Stimulated activated CD8-positive, alpha-beta memory T cell treated with anti-CD3 and anti-CD28 coated beads, Interleukin-4, amount 100 ng/mL, for 1 hour (primary cell): ENCODE measurements at places on chromosomes 7 and 10.

- DNase-seq, result no peak
Measured at GRCh38 chr7:130210181-130210935, 2.7 kb downstream of the SSMEM1 start.

DNA sequence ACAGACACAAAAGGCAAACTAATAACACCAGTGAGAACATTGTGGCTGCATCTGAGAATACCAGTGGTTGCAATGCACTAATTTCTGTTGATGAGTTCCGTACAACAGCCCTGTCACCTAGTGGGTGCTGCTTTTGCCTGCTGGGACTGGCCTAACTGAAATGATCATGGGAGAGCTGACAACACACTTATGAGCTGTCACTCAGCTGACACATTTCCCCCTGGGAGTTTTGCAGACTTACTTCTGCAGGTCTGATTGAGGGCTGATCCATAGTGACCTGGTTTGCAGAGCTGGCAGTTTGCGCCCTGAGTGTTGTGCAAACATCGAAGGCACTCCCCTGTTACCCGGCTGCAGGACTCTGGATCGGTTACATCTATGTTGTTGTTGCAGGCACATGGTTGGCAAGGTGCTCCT lies 60.6 kb upstream of the LAMB1 start:
- DNase-seq, result no peak

DNA sequence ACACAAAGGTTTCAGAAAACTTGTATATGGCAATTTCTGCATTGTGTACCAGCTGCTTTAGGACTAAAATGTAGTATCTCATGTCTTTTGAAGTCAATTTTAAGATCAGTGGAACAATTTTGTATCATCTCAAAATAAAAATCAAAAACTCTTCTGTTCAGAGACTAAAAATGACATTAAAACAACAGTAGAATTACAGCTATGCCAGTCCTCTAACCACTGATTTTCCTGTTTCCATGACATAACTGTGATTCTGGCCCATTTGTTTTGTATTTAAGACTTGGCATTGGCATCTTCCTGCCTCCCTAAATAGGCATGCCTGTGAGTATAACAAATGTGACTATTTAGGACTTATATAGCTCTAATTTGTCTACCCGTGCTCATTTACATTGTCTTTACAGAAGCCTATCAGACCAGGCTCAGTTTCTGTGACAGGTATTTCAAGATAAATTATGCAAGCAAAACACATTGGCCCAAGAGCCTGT lies 29.1 kb upstream of the VPS41 start:
- DNase-seq, result no peak

- no peak for DNase-seq
Measured at GRCh38 chr10:121260377-121260776, 337.9 kb downstream of the FGFR2 start.

DNA sequence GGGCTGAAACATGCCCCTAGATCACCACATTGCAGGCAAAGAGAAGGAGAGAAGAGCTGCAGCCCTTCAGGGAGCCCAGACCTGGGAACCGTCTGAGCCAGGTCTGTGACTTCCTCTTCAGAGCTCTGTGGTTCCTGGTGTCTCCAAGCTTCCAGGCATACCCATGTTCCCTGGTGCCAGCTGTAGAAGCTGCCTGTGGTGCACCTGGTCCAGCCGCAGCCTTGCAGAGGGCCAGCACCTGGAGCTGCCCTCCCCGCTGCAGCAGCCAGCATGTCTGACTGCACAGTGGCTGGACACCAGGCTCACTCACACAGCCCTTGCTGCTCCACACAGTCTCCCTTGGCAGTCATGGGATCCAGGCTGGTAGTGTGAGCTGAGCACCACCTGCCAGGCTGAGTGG lies 33.6 kb downstream of the C7orf25 start:
- DNase-seq, result no peak

GRCh38 chr7:24378871-24379616 lies 95.1 kb downstream of the NPY start:
- DNase-seq, result no peak

DNA sequence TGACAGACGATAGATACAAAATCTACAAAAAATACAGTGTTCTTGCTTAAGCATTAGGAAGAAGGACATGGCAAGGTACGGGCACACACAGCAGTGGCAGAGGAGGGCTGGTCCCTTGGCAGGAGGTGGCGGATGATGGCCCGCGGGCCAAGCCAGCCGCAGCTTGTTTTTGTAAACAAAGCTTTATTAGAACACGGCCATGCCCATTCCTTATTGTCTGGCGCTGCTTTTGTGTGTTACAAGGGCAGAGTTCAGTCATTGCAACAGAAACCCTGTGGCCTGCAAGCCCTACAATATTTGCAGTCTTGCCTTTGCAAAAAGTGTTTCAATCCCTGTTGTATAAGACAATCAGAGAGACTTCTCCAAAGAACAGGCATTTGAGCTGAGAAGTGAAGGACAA lies 30.7 kb downstream of the FGFR2 start:
- DNase-seq, result no peak

- no peak for DNase-seq
Measured at GRCh38 chr7:111682588-111683340, 120.5 kb upstream of the IMMP2L start.

DNA sequence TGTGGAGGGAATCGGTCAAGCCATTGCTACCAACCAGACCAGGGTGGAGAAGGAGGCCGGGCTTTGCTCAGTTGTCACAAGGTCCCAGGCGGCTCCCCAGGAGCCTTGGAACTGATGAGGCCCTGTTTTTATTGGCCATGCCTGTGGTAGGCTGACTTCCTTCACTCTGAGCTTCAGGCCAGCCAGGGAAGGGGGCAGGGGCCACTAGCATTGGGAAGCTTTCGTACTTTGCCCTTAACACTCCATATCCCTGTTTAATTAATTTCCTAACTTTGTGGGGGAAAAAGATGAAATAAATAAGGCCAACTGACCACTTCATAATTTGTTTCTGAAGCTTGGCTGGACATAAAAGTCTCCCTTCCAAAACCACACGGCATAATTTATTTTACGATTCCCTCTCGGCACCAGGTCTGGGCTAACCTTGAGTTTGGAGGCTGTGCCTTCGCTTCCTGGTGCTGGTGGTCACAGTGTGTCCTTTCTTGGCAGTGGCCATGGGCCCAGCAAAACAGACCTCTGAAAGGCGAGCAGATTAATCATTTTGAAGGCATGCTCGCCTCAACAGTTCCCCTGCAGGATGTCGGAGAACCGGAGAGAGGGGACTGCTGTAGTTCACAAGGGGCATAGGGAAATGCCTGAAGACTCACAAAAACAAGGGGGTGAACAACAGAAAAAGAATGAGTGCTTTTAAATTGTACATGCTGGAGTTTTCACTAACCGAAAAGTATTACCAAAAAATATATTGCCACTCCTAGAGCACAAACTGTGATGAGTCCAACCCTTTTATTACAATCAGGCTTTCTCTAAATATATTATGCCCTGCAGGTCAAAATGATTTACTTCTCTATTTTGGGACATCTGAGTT lies 966.0 kb downstream of the LRMDA start:
- DNase-seq, result no peak

DNA sequence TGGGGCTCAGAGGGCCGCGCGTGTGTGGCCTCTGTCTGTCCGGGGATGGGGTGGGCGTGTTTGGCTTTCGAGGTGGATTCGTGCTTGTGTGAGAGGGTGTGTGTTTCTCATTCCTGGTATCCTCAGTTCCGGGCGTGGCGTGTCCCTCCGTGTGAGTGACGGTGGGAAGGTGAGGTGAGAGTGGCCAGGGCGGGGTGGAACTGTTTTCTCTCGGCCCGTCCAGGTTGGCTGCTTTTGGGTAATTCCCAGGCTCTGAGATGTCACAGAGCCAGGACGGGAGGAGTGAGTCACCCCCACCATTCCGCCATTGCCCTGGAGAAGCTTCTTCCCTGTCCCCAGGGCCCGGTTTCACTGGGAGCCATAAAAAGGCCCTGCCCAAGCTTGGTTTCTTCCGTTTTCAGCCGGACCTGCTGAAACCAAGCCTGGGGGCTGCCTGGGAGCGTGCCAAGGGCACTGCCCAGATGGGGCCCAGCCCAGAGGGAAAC lies 21.3 kb upstream of the CLDN4 start:
- DNase-seq, result no peak

DNA sequence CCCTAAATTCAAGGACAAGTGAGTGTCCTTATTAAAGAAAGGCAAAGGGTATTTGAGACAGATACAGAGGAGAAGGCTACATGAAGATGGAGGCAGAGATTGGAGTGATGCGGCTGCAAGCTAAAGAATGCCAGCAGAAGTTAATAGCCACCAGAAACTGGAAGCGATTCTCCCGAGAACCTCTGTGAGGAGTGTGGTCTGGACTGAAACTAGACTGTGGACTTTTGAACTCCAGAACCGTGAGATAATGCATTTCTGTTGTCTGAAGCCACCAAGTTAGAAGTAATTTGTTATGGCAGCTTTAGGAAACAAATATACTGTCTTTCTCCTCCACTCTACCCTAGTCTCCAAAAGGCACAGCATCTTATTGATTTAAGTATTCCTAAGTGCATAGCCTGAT lies 80.3 kb upstream of the CREB5 start:
- DNase-seq, result no peak

DNA sequence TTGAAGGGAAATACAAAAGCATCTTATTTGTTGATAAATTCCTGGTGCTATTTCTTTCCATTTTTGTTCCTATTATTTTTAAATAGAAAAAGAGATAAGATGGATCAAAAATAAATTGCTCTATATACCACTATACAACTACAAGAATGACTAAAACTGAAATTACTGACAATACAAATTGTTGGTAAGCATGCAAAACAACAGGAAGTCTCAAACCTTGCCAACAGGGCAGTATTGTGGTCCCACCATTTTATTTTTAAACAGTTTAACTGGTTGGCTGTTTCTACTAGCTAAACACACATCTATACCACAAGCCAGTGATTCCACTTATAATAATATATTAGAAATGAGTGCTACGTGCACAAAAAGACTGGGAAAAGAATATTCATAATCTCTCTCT lies 213.0 kb downstream of the JAZF1 start:
- DNase-seq, result no peak

DNA sequence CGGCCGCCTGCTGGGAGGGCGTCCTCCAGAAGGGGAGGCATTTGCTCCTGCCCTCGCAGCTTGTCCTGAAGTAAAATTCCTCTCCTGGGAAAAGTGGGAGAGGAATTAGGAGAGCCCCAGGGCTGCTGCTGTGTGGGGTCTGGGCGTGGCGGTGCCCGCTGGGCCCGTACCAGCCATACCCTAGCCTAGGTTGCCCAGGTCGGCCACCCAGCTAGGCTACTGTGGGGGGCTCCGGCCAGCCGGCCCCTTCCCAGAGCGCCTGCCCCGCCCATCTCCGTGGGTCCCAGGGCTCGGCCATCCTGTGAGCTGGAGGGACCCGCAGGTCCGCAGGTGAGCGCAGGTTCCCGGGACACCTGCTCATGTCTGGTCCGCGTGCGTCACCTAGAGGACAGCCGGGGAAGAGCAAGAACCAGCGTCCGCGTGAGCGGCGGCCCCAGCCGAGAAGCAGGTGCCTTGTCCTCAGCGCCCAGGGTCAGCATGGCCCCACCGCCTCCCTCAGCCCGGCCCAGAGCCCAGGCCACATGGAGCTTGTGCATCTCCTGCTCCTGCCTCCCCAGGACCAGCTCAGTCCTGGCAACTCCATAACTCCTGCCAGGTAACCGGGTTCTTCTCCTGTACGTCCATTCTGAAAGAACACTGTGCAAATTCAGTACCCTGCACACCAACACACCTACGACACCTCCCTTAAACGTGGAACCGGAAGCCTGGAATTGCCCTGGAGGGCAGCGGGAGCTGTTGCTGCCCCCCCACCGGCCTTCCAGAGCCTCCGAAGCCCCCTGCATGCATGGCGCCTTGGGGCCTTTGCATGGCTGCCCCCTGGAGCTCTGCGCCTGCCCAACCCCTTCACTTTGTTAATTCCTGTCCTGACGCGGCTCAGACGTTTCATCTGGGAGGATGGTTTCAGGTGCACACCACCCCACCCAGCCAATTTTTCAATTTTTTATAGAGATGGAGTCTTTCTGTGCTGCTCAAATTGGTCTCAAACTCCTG lies 22.8 kb upstream of the FOXL3 start:
- no peak for DNase-seq

DNA sequence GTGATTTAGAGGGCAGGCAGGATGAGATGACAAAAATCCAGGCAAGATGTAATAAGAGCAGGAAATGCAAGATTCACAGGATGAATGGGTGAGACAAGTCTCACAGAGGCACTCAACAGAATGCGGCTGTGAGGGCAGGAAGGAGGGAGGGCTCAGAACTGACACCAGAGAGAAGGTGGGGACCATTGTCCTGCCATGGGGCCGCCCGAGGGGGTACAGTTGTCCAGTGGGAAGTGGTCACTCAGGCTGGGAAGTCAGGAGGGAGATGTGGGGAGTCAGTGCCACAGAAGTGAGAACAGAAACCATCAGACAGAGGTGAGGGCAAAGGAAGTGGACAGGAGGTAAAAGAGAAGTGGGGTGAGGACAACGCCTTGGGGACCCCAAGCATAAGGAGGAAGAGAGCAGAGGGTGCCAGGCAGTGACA lies 8.9 kb downstream of the HIP1 start:
- DNase-seq, result no peak

- DNase-seq, result no peak
Measured at GRCh38 chr7:31316876-31317275, 23.6 kb downstream of the NEUROD6 start.

GRCh38 chr7:134532180-134532953 lies 5.0 kb downstream of the AKR1B10 start:
- no peak for DNase-seq

DNA sequence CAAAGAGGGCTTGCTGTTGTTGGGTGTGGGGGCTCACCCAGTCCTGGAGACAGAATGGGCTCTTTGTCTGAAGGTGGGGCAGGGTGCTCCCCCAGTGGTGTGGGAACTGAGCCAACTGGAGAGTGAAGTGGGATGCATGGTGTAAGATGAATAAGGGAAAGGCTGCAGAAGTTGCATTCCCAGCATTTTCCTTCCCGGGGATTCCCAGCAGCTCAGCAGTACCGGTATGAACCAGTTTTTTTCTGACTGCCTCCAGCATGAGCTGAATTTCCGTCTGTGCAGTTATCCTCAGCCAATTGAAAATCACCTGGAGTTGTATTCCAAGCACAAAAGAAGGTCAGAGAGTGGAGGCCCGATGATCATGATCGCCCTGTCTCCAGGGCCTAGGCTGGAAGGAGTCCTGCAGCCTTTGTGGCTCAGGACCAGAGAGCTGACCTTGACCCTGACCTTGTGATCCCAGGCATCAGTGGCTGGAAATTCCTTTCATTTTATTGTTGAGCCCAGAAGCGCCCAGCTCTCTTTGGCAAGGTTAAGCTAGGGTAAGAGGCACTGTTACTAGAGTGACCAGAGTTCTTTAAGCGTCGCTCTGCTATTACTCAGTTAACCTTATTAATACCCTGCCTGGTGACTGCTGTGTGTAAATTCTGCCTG lies 33.4 kb downstream of the OGDH start:
- DNase-seq, result no peak

DNA sequence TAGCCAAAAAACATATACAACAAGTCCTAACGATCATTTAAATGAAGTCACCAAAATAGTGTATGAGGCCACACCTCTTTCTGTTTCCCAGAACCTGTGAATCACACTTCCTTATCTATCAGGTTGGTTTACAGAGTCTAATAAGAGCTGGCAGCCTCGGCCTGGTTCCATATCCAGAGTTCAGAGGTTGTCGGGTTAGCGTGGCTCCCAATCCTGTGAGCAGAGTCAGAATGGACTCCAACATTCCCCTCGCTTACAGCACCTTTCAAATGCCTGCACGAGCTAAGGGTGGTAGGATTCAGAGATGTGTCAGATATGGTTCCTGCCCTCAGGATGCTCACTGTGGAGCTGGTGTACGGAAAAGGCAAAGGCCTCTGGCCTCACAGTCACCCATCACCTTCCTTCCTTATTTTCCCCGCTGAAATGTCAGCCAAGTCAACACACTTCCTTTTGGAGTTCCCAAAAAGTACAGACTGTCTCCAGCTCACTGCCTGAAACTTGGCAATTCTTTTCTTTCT lies 6.0 kb downstream of the IL15RA start:
- DNase-seq, result no peak

- no peak for DNase-seq
Measured at GRCh38 chr7:69076566-69076965, 521.7 kb upstream of the AUTS2 start.
